ENCODE measurements at places on chromosomes 13 and 19.

DNA sequence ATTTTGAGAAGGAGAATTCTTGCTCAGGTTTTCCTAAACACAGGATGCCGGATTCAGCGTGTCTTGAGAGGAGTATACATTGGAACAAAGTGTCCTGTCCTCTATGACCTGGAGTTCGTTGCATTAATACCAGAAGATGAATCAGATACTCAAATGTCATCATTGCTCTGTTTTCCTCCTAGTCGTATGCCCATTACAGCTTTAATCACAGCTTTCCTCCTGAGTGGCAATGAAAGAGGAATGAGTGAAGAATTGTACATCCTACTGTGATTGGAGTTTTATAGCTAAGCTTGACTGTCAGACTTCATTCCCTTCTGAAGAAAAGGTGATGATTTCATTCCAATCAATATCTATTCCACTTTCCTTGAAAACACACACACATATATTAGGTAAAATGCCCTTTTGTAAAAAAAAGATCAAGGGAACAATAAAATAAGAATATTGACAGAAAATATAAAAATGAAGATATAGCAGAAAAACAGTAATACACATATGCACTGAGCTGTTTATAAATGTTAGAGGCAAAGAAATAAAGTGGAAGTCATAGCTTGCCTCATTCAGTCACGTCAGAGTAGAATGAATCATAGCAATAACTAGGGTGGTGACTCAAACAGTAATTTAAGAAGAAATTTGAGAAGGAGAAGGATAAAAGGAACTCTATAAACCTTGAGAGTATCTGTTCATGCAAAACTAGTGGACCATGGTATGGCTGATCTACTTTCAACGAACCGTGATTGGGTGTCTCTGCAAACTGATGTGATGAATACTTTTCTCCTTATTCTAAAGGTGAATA, 501.5 kb downstream of the SUCLA2 start:
- no peak for DNase-seq

- DNase-seq, result no peak
Observed at GRCh38 chr19:53091413-53092254, 11.6 kb downstream of the ZNF160 start.

DNA sequence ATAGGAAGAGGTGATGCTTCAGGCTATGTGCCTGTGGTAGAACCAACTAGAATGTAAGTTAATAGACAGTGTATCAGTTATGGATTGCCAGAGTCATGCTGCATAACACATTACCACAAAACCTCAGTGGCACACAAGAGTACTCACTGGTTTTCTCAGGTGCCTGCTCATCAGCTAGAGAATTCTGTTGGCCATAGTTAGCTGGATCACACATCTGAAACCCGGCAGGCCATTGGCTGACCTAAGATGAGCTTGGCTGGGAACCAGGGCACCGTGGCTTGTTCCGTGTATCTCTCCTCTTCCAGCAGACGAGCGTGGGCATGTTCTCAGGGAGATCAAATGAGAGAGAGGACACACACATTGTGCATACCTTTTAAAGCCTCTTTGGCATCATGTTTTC, 76.7 kb downstream of the TEX26 start:
- DNase-seq, result no peak

DNA sequence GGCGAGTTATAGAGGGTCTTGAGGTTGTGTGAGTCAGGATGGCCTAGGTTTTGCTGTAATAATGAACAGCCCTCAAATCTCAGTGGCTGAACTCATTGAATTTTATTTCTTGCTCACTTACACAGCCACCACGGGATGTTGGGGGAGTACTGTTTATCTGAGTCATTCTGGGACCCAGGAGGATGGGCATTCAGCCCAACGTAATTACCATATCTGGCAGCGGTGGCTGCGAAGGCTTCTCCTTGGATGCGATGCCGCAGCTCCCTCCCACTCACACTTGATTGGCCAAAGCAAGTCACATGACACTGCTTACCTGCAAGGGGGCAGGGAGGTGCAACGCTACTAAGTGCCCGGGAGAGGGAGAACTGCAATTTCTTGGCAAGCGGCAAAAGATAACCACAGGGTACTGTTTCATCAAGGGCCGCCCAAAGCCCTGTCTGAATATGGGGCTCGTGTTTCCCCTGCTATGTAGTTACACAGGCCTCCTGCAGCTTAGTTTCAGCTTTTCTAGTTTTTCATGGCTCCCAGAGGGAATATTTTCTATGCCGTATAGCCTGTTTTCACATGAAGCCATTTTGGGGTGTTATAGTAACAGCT, 19.9 kb downstream of the ZSWIM9 start:
- no peak for DNase-seq

- DNase-seq, result no peak
Observed at GRCh38 chr19:19068659-19069654, 5.2 kb downstream of the SLC25A42 start.

DNA sequence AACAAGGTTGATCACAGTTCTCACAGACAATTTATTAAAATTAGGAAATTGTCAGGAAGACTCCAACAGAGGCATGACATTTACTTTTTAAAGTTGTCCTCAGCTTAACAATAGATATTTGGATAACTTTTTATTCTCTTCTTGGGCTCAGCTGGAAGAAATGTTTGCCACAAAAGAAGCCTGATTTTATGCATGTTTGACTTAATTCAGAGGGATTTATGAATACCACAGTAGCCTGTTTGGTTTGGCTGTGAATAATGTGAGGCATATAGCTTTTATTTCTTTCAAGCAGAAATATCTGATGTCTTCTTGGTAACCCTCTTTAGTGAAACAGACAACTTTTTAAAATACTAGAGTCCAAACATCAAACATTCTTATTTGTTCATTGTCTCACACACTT, 1464.5 kb upstream of the SLC10A2 start:
- no peak for DNase-seq

- peak; percentile 32 for DNase-seq
Observed at GRCh38 chr19:15464394-15465385, at the start of gene RASAL3. Gene RASAL3, minus strand, starts transcription at chr19:15464544. Its CDS starts 186 bp downstream, at chr19:15464358.

GRCh38 chr13:103289681-103290080, 223.5 kb upstream of the SLC10A2 start:
- DNase-seq, result no peak

DNA sequence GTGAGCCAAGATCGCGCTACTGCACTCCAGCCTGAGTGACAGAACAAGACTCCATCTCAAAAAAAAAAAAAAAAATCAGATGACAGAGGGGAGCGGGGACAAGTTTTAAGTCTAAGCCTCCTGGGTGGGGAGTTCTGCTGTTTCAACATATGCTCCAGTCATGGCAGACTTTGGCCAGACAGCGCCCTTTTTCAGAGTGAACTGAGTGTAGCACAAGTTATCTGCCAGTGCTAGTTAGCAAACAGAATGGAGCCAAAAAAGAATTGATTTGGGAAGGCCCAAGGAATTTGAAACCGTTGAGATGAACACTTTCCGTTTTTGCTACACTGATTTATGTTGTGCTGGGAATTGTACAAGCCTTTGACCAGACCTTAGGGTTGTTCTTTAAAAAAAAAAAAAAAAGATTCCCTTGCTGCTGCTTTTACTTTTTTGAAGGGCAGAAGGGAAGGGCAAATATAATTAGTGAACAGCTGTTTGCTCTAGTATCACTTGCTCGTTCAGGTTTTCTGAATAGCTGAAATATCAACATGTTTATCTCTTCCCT, 5.7 kb downstream of the ACTN4 start:
- DNase-seq, result no peak

- no peak for DNase-seq
Observed at GRCh38 chr13:32940601-32941000, 75.6 kb upstream of the KL start.

DNA sequence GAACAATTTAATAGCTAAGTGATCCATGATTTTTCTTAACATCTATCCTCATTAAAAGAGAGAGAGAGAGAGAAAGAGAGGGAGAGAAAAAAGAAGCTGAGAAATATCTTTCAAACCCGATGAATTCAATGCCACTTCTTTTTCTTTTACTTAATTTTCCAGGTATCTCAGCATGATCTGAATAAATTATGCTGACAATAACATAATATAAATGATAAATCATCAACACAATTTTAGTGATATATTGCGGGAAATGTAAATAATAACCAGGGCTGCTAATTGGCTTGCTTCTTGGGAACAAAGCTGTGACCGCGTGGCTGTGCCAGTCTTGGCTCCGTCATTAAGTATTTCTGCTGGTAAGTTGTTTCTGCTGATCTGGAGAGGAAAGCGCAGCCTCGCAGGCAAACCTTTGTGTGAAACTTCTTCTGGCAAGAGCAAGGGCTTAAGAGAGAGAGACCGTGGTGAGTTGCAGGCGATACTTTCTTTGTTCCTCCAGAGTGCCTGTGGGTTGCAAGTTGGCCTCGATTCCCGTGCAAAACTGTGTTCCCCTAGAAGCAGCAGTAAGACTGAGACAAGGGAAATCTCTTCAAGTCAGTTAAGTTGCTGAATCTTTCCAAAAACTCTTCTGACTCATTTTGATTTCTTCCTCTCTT, 489.1 kb upstream of the TSHZ3 start:
- DNase-seq, result no peak

- DNase-seq, result no peak
Observed at GRCh38 chr13:97441368-97441767, 7.4 kb downstream of the RAP2A start.

DNA sequence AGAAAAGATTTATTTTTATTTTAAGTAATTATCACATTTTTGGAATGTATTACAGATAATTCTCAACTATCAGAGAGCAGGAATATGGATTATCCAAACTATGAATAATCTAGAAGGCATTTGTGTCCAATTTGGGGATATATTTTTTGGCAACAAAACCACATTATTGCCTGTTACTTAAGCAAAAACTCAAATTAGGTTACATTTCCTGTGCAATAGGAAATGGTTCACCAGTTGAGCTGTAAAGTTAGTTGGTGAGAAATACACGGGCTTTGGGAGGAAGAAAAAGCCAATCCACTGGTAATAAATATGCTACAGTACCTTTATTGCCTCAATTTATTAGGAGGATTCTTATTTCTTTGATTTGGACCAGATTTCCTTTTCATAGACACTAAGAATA, 1075.2 kb downstream of the PCDH9 start:
- DNase-seq, result no peak

GRCh38 chr13:31964168-31964567, 67.4 kb upstream of the FRY start:
- no peak for DNase-seq

GRCh38 chr13:29761815-29762214, 88.6 kb downstream of the UBL3 start:
- no peak for DNase-seq

GRCh38 chr13:112583592-112584277, 4.2 kb downstream of the TUBGCP3 start:
- no peak for DNase-seq

DNA sequence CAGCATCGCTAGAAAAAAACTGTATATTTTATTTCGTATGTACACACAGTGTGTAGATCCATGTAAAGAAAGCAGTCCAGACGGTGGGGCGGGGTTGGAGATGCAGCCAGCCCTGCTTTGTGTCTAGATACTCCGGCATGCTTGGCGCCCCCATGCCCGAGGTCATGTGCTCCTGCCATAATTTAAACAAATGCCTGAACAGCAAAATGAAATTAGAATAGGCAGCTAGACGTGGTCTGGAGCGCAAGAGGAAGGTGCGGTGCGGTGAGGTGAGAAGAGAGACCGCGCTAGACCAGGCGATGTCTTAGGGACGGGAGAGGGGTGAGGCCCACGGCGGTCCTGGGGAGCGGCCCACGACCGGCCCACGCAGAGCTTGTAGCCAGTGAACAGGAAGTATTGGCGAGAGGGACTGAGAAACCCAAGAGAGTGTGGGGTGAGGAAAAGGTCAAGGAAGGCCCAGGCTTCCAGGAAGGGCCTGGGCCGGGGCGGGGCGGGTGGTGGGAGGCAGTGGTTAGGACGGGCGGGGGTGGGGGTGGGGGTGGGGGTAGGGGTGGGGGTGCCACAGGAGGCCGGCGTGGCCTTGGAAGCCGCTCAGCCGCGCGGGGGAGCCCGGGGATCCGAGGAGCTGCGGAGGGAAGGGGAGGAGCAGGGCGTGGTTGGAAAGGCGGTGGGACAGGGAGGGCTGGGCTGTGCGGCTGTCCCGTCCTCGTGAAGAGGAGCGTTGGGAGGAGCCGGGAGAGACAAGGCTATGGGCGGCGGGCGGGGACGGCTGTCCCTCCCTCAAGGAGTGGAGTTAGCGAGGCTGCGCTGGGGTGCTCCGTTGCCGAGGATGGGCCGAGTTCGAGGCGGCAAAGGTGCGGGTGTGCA, 254.7 kb upstream of the SGCG start:
- no peak for DNase-seq

GRCh38 chr13:51643105-51643881, 59.0 kb downstream of the WDFY2 start:
- DNase-seq, result no peak

DNA sequence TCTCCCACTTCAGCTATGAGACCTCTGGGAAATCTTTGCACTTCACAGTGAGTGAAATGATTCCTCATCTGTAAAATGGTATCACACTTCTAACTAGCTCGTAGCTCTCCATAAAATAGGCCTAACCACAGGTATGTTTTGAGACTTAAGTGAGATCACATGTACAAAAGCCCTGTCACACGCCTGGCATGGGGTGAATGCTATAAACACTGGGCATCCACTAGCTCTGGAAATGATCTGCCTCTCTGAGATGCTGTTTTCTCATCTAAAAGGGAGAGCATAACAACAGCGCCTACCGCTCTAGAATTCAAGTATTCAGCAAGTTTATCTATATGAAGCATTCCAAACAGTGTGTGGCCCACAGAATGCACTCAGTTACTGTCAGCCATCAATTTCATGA, 2.2 kb downstream of the AKT2 start:
- no peak for DNase-seq

GRCh38 chr19:38060331-38060730, 153.3 kb downstream of the SIPA1L3 start:
- DNase-seq, result no peak

DNA sequence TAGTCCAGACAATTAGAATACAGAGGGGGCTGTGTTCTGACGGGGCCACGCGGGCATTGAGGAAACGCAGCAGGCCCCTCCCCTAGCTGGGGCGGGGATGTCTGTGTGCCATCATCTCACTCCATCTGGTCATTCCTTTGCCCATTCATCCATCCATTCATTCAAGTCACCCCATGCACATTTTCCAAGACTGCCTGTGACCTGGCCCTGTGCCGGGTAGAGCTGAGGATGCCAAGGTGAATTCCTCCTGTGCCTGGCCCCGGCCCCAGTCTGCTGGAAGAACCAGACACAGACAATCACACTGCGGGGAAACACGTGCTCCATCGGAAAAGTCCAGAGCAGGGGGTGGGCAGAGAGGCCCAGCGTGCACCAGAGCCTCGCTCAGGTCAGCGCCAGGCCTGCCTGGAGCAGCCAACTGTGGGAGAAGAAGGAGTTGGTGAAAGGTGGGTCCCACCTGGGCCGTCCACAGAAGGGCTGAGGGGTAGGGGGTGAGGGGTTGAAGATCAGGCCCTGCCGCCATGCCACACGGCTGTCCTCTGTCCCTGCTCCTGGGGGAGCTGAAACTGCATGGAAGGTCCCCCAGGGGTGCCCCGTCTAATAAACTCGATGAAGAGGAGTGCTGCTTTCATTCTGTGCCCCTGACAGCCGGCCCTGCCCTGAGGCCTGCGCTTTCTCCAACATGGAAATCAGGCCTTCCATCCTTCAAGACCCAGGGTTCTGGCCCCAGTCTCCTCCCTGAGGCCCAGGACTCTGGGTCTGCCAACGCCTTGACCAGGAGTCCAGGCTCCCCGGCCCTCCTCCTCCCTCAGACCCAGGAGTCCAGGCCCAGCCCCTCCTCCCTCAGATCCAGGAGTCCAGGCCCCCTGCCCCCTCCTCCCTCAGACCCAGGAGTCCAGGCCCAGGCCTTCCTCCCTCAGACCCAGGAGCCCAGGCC, 1.6 kb upstream of the CACNG6 start:
- no peak for DNase-seq

- no peak for DNase-seq
Observed at GRCh38 chr13:32504263-32504662, 34.3 kb downstream of the N4BP2L2 start.

- no peak for DNase-seq
Observed at GRCh38 chr19:49430678-49431329, 5.6 kb downstream of the GFY start.

Data from stimulated activated CD8-positive, alpha-beta memory T cell treated with anti-CD3 and anti-CD28 coated beads, Interleukin-4, amount 100 ng/mL, for 1 hour (primary cell).